Activated CD8-positive, alpha-beta T cell treated with anti-CD3 and anti-CD28 coated beads, Interleukin-2, amount 10 ng/mL, durations not matched to agents 7 days and 5 days (primary cell): ENCODE measurements at places on chromosomes 6 and 20. TPM values are rescaled to one million over a fixed set of nuclear protein-coding genes. Genes with fewer than 3 reads are reported as not detected.
A peak's percentile ranks its signal among the peaks of the same experiment; 100 is the strongest.

GRCh38 chr20:1879934-1880333, 15.3 kb upstream of the SIRPA start:
- DNase-seq = no peak

Gene KIFC1
- total RNA-seq = 180 TPM

GRCh38 chr6:80553071-80553740, 446.7 kb downstream of the BCKDHB start:
- DNase-seq = no peak

DNA sequence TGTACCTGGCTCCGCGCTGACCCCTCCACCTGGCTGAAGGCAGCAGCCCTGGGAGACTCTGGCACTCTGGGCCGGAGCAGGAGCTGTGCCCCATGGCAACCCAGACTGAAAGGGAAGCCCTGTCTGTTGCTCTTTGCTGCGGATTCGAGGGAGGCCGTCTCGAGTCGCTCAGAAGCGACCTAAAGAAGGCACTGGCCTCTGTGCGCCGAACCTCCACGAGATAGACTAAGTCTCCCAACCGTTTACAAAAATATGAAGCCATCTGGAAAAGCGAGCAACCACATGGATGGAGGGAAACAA, 10.5 kb upstream of the TBX18 start:
- no peak for DNase-seq

Gene TNF
- 55.0 TPM for total RNA-seq

DNA sequence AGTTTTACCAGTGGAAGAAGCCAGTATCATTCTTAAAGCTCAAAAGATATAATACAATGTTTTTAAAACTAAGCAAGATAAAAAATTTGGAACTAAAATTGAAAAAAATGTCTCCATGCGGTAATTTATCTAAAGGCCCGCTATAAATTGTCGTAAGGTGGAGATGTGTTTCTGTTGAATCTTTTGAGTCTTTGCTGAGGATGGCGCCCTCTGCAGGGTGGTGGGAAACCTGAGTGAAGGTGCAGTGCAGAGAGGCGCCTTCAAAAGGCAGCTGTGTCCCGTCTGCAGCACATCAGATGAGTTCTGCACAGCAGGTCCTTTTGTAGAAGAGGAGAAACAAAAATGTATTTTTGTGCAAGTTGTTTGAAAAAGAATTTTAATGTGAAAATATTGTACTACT, 29.4 kb upstream of the KIF25 start:
- peak; percentile 45 for DNase-seq

- no peak for DNase-seq
Observed at GRCh38 chr20:43189554-43190331, at the start of gene PTPRT. PTPRT (minus strand) TSS chr20:43189906; CDS start chr20:43189733, 173 bp downstream.
